ENCODE measurements at places on chromosomes 11 and 22.

- DNase-seq: no peak
Observed at GRCh38 chr11:75850787-75851186, 35.8 kb downstream of the UVRAG start.

- DNase-seq: no peak
Observed at GRCh38 chr11:113238721-113239120, 75.7 kb upstream of the TTC12 start.

- no peak for DNase-seq
Observed at GRCh38 chr22:23187871-23188700, 7.8 kb downstream of the BCR start.

GRCh38 chr22:31143537-31143936 is 3.2 kb upstream of the PLA2G3 start:
- DNase-seq: no peak

DNA sequence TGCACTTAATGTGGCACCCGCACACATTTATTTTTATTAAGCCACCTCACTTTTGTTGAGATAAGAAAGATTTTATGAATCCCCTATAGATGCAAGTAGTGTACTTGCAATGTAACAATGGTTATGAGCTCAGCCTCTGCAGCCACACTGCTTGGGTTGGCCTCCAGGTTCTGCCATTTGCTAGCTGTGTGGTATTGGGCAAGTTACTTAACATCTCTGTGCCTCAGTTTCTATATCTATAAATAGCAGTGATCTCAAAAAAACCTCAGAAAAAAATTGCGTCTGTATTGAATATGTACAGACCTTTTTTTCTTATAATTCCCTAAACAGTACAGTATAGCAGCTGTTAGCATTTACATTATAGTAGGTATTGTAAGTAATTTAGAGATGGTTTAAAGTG is 10.0 kb downstream of the CUL5 start:
- no peak for DNase-seq

DNA sequence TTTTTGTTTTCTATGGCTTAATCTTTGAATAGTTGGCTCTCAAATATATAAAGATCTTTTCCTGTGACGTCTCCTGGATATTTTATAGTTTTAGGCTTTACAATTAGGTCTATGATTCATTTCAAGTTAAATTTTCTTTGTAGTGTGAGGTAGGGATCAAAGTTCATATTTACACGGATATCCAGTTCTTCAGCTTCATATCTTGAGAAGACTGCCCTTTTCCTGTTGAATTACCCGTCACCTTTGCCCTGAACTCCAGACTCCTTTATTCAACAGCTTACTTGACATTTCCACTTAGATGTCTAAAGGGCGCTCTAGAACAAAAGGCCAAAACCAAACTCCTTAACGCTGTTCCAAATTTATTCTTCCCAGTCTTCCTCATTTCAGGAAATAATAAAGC is 51.7 kb downstream of the TTC17 start:
- DNase-seq: no peak

- DNase-seq: no peak
Observed at GRCh38 chr11:60159868-60160267, 23.0 kb downstream of the MS4A6A start.

DNA sequence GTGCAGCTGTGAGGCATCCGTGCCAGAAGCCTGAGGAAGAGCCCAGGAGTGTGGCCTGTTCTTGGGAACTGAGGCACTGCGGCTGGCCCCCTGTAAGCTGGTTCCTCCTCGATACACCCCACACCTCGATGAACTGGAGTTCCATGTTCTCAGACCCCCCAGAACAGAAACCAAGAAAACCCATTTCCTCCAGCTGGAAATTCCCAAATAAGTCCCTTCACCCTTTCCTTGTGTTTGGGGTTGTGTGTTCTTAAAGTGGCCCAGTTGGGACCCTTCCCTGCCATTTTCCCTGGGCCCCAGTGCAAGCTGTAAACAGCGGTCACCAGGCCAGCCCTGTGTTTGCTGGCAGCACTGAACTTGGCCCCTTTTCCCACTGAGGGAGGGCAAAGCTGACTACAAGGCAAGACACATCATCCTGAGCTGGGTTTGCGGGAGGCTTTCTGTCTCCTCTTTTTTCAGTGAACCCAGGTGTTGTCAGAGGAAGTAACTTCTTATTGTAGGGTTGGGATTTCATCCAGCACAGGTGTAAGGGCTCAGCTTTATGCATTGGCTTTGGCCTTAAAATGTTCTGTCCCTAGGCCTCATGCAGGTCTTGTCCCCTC is 60.1 kb upstream of the MPEG1 start:
- DNase-seq: no peak

DNA sequence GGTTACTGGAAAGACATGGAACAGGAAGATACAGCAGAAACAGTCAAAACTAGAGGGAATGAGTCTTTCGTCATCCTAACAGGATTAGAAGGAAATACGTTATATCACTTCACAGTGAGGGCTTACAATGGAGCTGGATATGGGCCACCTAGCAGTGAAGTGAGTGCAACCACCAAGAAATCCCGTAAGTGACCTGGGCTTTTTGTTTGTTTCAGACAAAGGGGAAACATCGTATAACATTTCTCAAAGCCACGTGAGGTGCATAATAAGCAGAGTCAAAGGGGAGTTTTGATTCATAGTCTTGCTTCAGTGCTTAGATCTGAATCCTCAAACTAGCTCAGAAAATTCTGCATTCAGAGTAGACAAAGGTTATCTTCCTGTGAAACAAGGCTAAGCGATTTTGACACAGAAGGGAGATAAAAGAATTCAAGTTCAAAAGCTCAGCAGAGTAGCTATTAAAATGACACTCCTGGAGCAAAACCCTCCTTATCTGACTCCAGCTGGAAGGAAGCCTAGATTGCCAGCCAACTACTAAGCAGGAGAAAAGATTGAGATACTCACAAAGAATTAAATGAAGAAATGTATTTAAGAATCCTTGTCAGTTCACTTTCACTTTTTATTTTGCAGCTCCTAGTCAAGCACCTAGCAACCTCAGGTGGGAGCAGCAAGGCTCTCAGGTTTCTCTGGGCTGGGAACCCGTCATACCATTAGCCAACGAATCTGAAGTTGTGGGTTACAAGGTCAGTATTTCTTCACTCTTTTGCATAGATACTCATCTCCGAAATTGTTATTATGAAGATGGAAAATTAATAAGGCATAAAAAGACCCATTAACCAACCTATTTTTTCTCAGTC is 346.4 kb upstream of the ARHGAP42 start:
- no peak for DNase-seq

DNA sequence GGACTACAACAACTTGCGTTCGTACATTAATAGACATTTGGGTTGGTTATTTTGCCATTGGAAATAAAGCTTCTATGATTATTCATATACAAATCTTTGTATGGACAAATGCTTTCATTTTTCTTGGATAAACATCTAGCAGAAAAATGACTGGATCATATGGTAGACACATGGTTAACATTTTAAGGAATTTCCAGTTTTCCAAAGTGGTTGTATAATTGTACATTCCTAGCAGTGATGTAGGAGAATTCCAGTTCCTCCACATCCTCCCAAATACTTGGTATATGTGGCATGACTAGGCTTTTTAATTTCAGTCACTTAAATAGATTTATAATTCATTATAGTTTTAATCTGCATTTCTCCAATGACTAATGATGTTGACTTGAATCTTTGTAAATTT is 246.2 kb upstream of the NCAM1 start:
- no peak for DNase-seq

DNA sequence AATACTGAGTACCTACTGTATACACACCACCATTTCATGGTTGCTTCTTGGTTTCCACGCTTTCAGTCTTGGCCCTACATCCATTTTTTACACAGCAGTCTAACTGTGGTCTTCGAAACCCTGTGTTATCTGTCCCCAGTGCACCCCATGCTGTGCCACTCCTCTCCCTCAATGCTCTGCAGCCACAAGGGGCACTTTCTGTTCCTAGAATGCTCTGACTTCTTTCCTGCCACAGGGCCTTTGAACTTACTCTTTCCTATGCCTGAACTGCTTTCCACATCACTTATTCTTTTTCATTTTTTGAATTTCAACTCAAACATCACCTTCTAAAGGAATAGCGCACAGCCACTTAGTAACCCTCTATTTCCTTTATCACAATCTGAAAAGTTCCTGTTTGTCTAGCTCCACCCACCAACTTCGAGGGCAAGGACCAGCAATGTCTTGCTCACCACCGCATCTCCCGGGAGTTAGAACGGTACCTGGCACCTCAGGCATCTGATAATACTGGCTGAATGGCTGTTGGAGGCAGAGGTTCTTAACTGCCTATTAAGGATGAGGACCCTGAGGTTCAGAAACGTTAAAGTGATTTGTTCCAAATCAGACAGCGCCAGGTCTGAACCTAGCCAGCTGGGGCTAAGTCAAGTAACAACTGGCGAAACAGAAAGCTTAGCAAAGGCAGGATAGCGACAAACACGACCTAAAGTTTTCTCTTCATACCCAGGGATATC is 568 bp downstream of the ALG8 start:
- DNase-seq: no peak

GRCh38 chr11:65102142-65103095 is 6.4 kb downstream of the VPS51 start:
- DNase-seq: no peak

GRCh38 chr11:103542851-103543250 is 433.6 kb downstream of the DYNC2H1 start:
- DNase-seq: no peak

GRCh38 chr11:94759522-94759921 is 8.6 kb upstream of the AMOTL1 start:
- DNase-seq: no peak

DNA sequence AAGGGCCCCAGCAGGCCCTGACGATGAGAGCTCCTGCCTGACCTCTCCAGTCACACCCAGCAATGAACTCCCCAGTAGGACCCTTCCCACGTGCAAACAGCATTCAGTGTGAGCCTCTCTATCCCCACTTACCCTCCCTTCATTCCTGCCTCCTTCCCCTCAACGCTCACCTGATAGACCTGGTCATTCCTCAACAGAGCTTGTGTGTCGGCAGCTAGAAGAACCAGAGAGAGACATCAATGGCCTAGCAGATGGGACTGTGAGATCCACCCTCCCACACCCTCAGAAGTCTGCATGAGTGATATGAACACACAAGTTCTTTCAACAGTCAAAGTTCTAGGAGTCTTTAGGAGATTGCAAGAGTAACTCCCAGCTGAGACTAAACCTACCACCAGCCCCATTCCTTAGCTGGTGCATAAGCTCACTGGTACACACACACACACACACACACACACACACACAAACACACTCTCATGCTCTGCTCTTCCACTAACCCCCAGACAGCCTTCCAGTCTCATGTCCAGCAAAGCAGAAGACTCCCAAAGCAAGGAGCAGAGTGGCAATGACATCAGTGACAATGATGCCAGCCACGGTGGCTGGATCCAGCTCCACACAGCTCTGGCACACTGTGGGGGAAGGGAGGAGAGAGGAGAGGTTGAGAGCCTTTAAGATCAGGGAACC is 3.1 kb downstream of the CD3D start:
- DNase-seq: no peak

- DNase-seq: no peak
Observed at GRCh38 chr11:90700789-90701439, 478.1 kb upstream of the CHORDC1 start.

DNA sequence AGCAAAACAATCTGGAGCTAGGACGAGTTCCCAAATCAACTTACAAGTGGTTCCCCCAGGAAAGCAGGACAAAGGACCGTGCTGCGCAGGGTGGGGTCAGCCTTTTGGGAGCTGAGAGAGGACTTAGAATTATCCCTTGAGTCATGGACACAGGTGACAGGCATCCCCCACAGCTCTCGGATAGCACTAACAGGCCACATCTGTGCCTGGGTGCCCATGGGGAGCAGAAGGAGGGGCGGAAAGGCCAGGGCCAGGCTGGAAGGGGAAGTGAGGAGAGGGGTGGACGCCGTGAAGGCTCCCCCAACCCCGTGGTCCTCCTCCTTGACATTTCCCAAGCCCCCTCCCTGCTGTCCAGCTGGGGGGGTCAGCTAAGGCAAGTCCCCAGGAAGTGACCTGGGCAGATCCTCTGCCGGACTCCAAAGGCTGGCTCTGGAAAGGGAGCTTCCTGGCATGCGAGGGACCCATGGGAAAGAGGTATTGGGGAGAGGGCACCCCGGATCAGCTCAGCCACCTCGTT is 31.6 kb upstream of the A4GALT start:
- DNase-seq: no peak

DNA sequence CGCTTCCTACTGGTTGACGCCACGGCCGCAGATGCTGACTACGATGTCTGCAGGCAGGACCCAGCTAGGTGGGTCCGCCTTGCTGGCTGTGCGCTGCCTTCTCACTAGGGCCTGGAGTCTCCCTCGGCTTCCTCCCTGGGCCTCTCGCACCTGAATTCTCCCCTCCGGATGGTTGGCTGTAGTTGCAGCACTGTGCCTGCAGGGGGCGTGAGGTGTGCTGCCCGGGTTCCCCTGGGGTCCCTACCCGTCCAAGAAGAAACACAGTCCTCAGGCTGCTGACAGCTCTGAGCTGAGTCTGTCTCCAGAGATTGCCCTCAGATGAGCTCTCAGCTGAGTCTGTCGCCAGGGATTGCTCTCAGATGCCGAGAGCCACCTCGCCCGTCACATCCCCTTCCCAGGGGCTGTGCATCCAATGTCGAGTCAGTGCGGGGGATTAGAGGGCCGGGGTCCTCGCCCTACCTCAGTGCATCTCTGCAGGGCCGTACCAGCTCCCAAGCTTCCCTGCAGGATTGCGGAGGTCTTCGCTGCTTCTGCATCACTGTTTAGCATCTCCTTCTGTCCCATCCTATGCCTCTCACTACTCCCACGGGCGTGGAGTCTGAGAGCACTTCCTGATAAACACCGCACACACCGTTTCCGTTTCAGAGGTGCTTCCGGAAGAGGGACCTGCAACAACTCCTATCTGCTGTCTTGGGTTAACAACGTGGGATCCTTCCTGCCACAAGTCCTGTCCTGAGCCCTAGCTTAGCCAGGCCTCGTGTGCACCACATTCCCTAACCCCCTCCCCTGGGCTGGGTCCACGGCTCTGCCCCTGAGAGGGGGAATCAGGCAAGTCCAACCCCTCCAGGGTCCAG is 196.9 kb downstream of the CSNK2A3 start:
- DNase-seq: no peak

GRCh38 chr11:76033699-76034098 is 172.6 kb downstream of the WNT11 start:
- no peak for DNase-seq

GRCh38 chr11:11582011-11582701 is 39.6 kb downstream of the GALNT18 start:
- no peak for DNase-seq

DNA sequence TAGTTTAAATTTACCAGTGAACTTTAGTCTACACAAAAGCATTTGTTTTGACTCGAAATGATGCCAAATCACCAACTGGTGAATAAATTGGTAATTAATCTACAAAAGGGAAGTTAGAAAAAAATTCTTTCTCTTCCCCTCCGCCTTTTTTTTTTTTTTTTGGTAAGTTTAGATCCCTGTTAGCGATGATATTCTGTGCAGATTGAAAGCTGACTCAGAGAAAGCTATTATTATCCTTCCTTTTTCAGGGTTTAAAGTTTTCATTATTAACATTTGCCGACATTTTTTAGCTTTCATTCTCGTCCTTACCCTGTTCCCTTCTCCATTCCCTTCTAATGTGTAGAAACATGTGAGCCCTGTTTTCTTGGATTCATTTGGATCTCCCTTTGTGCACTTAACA is 16.8 kb upstream of the NUP160 start:
- no peak for DNase-seq

GRCh38 chr11:75311858-75312288 is 39.6 kb downstream of the ARRB1 start:
- DNase-seq: no peak

Measured in omental fat pad (tissue), 4 donors.